ENCODE measurements at places on chromosomes 7 and 10.

GRCh38 chr10:79206300-79207095 lies 137.7 kb downstream of the ZMIZ1 start:
- no peak for DNase-seq

DNA sequence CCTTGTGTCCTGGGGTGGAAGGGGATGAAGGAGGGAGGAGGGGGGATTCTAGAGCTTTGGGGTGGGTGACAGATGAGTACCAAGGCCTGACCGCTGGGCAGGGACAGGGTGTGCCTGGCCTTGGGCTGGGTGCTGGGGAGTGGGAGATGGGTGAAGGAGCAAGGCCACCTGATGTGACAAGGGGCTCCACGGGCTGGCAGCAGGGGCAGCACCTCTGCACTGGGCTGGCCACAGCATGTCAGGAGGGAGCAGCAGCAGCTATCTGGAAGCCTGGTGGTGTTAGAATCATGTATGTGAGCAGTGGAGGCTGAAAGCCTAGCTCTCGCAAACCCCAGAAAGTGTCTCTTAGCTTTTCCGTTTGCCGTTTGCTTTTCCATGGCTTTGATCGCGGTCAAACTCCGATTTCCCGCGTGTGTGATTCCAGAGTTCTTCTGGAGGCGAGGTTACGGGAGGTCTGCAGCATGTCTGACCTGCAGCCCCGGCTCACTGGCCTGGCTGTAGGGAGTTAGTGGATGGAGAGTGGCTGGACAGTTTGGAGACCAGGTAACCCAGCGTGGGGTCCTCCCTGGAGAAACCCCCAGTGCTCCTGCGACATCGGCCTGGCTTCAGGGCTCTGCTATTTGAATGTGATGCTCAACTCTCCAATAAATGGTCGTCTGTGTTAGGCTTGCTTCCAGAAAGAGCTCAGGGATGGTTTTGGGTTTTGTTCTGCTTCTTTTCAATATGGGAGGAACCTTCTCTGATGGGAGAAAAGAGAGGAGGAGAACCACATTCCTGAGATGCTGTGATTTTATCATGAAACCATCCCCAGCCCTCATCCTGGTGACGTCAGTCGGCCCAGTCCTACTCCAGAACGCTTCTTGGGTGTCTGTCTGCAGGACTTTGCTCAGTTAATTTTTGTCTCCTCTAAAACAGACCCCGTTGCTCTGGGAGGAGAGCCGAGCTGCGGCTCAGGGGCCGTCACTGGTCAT lies 105.5 kb downstream of the CUX1 start:
- peak; percentile 13 for DNase-seq

GRCh38 chr7:151236406-151236805 lies 4.1 kb downstream of the CHPF2 start:
- DNase-seq, result no peak

DNA sequence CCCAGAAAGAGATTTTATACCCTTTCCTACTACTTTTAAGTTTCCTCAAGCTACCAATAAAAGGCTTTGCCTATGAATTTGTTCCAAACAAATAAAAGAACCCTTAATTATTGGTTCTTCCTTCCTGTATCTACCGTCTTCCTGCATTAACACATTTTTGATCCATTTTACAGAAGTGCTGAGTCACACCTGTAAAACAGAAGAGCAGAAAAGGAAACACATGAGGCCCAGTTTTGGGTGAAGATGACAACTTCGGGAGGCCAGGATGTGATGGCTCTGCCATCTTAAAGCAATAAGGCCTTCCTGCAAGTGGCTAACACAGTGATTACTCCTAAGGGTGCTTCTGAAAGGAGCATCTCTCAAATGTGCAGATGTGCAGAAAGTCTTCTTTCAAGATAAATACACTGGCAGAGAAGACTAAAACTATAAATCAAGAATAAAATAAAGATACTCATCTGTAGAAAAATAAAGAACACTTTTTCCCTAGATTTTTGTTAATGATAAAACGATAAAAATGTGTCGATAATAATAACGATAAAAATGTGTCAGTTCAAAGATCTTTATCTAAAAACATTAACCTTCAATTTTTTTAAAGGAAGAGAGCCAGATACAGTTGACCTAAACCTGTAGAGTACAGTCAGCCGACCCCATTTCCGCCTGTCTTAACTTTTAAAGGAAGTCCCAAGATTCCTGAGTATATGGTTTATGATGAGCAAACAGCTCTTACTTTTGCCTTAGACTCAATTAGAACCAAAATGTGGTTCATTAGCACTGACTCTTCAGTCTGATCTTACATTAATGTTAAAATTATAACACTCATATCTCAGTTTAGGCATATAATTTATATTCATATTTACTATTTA lies 108.6 kb downstream of the UBE2H start:
- no peak for DNase-seq

DNA sequence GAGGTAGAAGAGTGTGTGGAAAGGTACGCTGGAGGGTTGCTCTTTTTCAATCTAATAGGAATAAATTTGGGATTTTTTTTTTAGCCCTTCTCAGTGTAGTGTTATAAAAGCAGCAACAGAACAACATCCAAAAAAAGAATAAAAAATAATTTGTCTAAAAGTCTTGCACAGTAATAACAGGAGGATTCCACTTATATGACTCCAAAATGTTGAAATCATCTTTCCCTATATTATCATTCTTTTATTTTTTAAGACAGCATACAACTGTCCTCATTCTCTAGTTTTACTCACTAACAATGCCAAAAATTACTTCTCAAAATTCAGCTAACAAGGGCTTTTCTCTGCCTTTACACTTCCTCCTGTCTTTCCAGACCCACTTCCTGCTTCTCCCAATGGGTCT lies 27.8 kb downstream of the IL2RA start:
- no peak for DNase-seq
